ENCODE measurements at places on chromosomes 3 and 15.

GRCh38 chr3:43968465-43968864 is 273.2 kb upstream of the TOPAZ1 start:
- DNase-seq, result no peak

GRCh38 chr15:42282344-42282743 is 9.1 kb upstream of the TMEM87A start:
- no peak for DNase-seq

- DNase-seq, result no peak
These were observed 128.2 kb downstream of the ADAMTS9 start for GRCh38 chr3:64559588-64559987.

GRCh38 chr15:86481720-86482119 is 402.0 kb downstream of the AGBL1 start:
- no peak for DNase-seq

DNA sequence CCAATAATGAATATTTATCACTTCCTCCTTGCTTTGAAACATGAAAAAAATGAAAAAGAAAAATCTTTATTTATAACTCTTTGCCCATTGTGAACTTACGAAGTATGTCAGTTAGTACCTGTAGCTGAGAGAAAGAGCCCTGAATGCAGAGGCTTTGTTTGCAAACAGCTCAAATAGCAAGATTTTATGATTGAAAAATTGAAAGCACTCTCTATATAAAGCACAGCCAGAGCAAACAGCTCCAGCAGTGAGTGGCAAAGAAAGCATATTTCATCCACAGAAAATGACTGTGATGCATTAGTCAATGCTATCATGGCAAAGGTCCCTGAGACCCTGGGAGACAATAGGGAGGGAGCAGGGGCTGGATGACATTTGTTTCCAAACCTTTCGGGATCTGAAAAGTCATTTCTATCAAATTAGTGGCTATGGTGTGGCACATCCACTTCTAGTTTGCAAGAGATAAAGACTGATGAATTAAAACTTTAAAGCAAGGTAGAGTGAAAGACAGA is 576.1 kb downstream of the OTOL1 start:
- no peak for DNase-seq

DNA sequence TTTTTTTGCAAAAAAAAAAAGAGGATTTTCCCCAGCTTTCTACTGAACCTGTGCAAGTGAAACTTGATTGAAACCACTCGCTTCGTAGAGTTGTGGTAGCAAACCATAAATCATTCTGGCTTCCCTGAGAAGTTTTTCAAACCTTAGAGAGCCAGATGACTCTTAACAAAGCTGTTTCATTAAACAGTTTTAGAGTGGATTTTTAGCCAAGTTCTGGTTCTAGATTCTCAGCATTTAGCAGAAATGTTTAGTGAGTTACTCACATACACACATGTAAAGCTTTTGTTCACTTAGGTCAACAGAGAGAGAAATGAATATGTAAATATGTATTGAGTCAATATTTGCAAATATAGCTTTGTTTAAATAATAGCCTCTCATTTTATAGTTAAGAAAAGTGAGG is 18.1 kb upstream of the CCR9 start:
- no peak for DNase-seq

DNA sequence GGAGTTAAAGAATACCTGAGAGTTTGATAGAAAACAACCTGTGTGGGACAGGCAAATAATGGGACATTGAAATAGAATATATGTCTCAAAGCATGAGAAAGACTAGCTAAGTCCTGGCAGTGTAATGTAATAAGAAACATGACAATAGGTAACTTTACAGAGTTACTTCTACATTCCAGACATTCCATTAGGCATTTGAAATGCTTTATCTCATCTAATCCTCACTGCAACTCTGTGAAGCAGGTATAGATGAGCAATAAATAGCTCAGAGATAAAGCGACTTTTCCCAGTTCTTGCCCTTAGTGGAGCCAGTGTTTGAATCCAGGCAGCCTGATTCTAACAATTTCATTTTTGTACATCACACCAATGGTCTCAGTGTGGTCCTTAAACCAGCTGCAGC is 76.8 kb downstream of the CPNE4 start:
- no peak for DNase-seq

DNA sequence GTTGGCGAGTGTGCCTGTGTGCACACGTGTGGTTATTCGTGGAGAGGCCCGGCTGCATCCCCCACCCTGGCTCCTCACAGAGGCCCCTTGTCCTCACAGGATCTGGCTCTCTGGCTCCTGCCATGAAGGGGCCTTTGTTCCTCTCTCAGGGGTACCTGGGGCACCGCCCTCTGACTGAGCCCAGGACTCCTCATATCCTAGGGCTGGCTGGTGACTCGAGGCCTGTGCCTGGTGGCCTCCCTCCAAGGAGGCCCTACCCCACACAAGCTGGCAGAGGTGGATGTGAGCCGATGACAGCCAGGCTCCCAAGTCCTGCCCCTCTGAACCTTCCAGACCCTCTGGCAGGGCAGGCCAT is 10.0 kb downstream of the PRKCD start:
- DNase-seq, result no peak

DNA sequence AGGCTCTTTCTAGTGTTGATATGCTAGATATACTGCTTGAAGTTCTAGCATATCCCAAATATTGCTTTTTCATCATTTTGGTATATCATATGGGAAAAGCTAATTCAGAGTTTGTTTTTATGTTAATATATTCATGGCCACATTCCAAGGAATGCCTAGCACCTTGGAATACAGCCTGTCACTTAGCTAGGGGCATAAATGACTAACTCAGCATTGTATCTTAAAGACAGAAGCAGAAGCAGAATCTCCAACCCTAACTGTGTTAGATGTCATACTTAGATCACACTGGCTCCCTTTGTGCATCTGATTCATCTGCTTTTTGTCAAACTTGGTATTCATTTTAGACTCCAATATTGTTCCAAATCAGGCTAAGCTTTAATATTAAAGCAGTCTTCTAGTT is 130.8 kb upstream of the TSPAN3 start:
- no peak for DNase-seq

Data from activated T-helper 1 cell treated with Interleukin-2 at 50 U/mL for 16 hours (primary cell).